ENCODE measurements at places on chromosomes 1 and 21. TPM values are rescaled to one million over a fixed set of nuclear protein-coding genes. Genes with fewer than 3 reads are reported as not detected.

The AKIRIN1 gene
- total RNA-seq: 78.5 TPM

The SLC66A1 gene
- 9.9 TPM for total RNA-seq

The SOX13 gene
- total RNA-seq: not detected

DNA sequence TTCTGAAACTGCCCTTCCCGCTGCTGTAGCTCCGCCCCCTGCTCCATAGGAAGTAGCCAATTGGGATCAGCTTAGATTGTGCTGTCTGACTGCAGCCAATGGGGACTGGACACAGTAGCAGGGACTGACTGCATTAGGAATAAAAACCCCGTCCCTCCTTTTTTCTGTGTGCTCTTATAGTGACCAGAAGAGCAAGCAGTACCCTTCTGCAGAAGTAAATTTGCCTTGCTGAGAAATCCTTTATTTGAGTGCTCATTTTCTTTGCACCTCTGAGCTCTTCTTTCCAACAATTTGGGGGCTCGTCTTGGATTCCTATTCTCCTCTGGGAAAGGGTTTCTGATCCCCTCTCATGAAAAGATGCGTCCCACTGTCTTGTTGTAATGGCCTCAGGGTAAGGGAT, 16.2 kb downstream of the OR2L13 start:
- DNase-seq: no peak

DNA sequence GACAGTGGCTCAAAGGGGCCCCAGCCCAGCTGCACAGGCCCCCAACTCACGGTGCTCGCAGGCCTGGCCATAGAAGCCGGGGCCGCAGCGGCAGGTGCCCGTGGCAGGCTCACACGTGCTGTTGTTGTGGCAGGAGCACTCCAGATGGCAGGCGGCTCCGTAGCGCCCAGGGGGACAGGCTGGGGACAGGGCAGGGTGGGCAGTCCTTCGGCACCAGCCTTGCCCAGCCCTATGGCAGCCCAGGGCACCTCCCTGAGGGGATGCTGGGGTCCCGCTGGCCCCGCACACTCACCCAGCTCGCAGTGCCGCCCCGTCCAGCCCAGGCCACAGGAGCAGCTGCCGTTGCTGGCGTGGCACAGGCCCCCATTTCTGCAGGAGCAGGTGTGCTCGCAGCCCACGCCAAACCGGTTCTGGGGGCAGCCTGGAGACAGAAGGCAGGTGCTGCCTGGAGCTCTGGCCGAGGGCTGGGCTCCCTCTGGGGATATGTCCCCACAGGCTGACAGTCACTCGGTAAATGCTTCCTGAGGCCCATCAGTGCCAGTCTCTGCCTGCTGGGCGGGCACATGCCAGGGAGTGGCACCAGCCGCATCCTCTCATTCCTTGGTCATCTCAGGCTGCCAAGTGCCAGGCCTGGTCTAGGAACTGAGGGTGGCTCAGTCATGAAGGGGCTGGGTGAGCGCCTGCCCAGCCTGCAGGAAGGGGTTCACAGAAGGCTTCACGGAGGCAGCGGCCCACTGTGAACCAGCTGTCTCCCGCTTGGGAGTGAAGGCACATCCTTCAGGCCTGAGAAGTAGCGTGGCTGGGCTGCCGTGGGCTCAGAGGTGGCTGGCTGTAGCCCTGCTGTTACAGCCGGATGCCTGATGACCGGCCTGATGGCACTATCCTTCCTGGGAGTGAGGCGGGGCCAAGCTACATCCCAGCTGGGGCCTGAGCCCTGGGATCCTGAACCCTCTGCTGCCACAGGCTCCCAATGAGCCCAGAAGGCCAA, 40.1 kb downstream of the ARHGEF16 start:
- DNase-seq: no peak

GRCh38 chr1:115469703-115470476, 131.8 kb upstream of the NGF start:
- DNase-seq: no peak

Measured in activated T-helper 1 cell treated with anti-CD3 and anti-CD28 coated beads, Interleukin-12 subunit alpha, Interleukin-12 subunit beta, Interleukin-2, Interleukin-4 antibody, amounts not matched to agents 30 ng/mL and 10 ng/mL and 1 ng/mL, durations not matched to agents 14 hours and 24 hours and 36 hours (primary cell).